ENCODE measurements at places on chromosomes 12 and 14.

DNA sequence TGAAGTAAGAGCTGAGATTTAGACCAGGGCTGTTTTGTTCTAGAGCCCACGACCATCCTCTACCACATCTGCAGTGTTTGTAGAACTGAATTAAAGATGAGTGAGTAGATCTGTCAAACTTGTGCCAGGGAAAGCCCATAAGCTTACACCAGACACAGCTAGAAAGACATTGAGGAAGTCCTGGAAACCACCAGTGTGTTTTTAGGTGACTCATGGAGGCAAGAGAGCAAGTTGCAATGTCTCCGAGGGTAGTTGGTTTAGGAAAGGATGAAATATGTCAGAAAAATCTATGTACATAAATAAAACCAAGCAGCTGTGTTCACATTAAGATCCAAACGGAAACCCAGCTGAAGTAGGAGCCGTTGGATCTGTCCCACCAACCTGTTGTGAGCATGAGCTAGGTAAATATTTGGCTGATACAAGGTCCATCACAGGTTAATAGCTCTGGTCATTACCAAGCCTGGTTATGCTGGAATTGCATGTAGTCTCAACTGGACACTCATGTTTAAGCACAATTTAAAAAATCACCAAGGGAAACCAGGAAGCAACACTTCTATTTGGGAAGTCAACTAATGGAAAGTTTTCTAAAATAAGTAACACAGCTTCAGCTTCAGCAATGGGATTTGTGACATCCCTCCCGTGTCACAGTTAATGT lies 49.9 kb upstream of the PLEKHG3 start:
- DNase-seq = peak; percentile 14

DNA sequence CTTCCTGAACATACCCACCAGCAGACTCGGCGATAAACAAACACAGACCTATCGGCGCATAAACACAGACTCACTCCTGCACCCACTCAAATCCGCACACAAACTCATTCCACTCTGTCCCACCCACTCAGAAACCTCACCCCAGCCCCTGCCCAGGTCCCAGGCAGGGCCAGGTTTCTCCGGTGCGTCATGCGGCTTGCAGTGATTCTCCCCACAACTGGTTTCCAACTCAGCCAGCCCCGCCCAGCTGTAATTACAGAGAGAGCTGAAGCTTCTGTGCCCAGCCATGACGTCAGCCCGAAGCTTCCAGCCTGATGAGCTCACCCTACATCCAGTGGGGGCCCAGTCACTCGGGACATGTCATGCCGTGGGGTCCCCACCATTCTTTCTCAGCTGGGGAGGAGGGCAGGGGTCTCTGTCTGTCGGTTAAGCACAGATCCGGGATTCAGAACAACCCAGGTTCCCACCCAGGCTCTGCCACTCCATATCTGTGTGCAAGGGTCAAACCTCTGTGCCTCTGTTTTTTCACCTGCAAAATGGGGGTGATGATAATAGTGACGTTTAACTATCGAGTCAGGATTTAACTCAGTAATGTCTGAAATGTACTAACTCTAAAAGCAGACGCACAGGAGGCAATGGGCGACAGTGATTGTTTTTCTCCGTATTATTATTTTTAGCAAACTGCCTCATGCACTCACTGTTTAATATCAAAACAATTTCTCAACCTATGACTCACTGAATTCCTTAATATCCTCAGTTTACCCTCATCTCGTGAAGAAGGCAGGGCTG lies 2.3 kb upstream of the HSPB8 start:
- no peak for DNase-seq

DNA sequence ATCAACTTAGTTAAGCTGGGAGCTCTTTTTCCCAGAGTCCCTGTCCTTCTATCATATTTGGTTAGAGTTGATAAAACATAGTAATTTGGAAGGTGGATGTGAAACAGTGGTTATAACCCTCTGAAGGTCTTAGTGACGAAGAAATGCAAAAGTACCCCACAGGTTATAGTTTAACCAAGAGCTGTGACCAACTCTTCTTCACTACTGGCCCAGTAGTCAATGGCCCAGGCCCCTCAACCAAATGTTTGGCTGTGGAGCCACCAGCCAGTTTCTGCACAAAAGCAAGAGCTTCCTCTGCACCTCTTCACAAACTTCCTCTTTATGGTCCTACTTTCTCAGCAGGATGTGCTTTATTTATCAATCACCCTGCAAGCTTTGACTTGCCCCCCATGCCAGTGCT lies 132.6 kb downstream of the BMP4 start:
- no peak for DNase-seq

- no peak for DNase-seq
Observed at GRCh38 chr12:120590741-120591407, 9.7 kb upstream of the POP5 start.

DNA sequence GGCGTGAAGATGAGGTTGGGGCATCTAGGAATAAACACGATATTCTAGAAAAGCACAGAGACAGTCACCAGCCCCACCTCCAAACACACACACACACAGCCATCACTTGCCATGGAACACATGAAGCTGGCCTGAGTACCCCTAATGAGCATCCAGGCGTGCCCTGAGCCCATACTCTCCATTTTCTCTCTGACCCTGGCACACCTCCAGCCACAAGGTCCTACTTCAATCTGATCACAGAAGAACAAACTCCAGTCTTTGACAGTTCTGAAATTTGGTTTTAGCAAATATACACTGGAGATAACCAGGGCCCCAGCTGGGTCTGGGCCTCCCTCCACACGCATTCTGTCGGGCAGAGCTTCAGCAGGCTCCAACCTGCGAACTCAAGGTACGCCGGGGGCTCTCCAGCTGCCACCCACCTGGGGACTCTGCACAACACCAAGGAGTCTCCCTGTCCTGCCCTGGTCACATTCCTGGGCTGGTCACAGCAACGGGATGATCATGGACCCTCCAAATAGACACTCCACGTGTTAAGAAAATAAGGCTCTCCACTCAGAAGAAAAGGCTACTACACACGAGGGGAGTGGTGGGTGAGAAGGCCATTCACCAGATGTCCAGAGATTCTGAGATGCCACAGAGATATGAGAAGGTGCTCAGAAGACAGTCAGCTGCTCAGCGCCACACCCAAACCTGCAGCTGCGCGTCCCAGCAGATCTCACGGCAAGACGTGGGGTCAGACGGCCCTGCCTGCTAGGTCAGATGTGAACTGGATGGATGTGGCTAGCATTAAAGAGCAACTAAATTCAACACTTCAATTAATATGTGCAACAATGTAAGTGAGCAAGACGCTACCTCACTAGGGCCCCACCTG lies 57.0 kb upstream of the PNMA1 start:
- no peak for DNase-seq

DNA sequence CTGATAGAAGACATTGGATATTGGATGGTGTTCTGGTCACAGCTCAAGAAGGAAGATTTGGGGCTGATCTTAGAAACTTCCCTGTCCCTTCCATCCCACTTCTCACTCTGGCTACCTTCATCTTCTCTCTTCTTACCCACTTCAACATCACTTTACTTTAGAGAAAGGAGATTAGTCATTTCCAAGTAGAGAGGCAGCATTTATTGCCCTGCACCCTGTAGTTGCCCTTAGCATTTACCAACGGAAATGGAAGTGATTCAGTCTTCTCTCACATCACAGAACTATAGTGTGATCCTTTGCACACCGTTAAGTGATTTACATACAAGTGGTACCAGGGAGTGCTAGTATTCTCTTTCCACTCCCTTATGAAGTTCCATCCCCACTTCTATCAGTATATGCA lies 52.4 kb downstream of the PHLDA1 start:
- DNase-seq = peak; percentile 12

GRCh38 chr12:104649921-104650320 lies 193.2 kb downstream of the CHST11 start:
- DNase-seq = no peak

- no peak for DNase-seq
Observed at GRCh38 chr12:106315523-106315922, 13.0 kb downstream of the TCP11L2 start.

GRCh38 chr12:4588916-4589315 lies 26.9 kb downstream of the DYRK4 start:
- no peak for DNase-seq

DNA sequence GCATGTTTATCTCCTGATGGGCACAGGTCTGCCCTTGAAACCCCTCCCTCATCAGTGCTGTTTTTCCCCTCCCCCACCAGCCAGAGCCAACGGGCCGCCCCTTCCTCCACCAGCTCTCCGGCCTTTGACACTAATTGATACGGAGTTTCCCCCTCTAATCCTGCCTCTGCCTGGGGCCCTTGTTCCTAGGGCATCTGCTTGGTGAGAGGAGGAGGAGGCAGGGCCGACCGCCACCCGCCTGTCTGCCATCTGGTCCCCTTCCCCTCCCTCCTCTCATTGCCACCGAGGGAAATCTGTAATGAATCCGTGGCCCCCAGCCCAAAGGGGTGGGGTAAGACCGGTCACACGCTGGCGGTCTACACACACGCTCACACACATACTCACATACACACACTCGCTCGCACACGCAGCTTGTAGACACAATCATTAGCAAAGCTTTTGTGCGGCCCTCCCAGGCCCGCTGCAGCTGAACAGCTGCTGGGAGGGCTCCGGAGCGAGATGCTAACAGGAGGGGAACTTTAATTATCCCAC lies 27.4 kb downstream of the SRRM4 start:
- no peak for DNase-seq

GRCh38 chr14:36319899-36320199 lies 588 bp downstream of the MBIP start:
- DNase-seq = no peak

DNA sequence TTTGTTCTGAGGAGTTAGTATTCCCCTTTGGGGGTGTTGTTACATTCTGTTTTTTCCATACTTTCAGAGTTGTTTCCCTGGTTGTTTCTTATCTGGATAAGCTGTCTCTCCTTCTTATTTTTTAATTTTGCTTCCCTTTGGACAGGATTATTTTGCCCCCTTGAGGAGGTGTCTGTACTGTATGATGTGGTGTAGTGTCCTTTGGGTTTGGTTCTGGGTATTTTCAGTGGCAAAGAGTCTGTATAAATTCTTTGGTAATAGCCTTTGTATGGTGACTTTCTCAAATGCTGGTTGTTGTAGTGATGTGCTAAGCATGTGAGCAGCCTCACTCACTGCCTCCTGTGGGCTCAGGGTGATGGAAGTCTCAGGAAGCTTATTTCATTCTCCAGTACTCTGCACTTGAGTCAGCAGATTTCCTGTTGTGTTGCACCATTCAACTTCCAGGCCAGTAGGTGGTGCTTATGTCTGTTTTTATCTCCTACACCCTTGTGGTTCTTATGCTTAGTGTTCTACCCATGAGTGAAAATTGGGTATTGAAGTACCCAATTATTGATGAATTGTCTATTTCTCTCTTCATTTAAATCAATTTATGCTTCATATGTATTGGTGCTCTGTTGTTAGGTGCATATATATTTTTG lies 103.3 kb upstream of the PMCH start:
- peak; percentile 14 for DNase-seq

GRCh38 chr12:53078425-53079225 lies 565 bp downstream of the SPRYD3 start:
- DNase-seq = no peak

- DNase-seq = no peak
Observed at GRCh38 chr12:93573552-93574223, 1.2 kb downstream of the SOCS2 start.

DNA sequence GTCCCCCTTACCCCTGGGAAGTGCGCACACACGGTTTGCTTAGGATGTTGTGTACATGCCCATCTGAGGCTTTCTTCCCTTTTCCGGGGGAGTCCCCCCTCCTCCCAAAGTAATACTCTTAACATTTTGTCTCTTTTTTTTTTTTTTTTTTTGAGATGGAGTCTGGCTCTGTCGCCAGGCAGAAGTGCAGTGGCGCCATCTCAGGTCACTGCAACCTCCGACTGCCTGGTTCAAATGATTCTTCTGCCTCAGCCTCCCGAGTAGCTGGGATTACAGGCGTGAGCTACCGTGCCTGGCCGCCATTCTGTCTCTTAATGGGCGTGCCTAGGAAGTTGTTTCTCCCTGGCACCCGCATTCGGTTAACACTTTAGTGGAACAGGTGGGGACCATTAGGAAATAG lies 4.5 kb upstream of the GMFB start:
- no peak for DNase-seq

DNA sequence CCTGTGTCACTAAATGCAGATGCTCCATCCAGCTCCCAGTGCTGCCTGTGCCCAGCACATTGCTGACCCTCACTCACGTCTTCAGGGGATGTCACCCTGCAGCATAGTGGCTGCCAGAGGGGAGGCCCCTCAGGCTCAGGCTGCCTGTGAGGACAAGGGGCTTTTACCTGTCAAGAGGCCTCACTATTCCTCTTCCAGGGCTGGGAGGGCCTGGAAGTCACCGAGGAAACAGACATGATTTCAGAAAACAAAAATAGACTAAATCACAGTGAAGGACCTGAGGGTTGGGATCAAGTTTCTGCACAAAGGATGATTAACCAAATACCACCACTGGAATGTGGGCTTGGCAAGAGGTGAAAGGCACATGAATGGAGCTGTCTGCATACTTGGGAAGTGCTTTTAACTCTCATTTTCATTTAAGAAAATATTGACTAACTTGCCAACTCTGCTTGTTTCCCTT lies 1202.3 kb downstream of the BCL11B start:
- DNase-seq = no peak

- DNase-seq = no peak
Observed at GRCh38 chr12:43951286-43951685, 115.4 kb downstream of the TMEM117 start.

- DNase-seq = no peak
Observed at GRCh38 chr14:52443506-52443905, 108.8 kb downstream of the TXNDC16 start.

DNA sequence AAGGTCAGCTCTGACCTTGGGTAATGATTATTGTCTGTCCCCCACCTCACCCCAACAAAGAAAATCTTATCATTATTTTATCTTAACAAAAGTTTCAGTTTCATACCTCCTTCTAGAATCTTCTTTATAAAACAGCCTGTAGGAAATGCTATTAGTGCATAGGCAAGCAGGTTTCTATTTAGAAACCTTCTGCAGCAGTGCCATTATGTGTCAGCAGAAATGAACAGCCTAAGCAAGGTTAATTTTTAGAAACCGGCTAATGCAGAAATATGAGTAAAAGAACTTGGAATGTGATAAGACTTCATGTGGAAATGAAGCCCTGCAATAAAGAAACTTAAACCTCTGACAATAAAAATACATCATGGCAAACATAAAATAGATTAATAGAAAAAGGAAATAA lies 814.4 kb downstream of the FSCB start:
- DNase-seq = no peak

GRCh38 chr14:102586420-102587104 lies 5.9 kb upstream of the RCOR1 start:
- no peak for DNase-seq

DNA sequence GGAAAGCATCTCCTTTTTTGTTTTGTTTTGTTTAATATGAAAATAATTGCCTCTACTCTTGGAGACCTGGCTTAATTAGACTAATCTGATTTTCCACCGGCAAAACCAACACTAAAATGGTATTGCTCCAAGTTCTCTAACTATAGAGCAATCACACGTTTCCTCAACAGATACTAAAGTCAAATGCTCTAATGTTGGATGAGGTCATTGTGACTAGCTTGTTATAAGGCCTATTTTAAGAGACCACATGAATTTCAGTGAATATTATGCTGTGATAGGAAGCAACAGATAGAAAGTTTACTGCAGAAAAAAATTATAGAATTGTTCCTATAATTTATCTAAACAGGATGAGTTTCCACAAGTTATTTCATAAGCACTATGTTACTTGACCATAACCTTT lies 3.3 kb upstream of the CCDC196 start:
- no peak for DNase-seq

- no peak for DNase-seq
Observed at GRCh38 chr12:47094804-47095203, 15.0 kb upstream of the AMIGO2 start.
